ENCODE measurements at places on chromosomes 5 and 9. TPM values are rescaled to one million over a fixed set of nuclear protein-coding genes. Genes with fewer than 3 reads are reported as not detected.
A peak's percentile ranks its signal among the peaks of the same experiment; 100 is the strongest.

DNA sequence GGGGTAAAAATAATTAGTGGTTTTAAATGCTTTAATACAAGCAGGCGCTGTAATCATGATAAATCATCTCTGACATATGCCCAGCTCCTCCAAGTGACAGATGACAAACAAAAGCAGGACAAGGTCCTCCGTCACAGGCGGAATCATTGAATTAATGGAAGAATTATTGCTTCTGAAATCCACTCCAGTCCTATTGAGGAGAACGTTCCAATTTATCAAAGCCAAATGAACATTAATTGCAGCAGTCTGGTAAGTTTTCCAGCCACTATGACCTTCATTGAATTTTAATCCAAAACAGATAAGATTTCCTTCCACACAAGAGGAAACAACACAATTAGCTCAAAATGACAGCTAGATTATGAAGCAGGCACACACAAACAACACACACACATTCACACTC, 136.8 kb downstream of the ASTN2 start:
- H3K4me1 ChIP-seq, result no peaks in the 10 kb centered on the region

GRCh38 chr9:98367371-98367900, 112.0 kb upstream of the TBC1D2 start:
- no peak overlapping the region for H3K27ac ChIP-seq
- peaks cover 6% of the 10 kb centered on the region for H3K27me3 ChIP-seq
- no peak for DNase-seq
- H3K4me3 ChIP-seq, result no peak overlapping the region

The CARTPT gene
- polyA plus RNA-seq, result not detected

DNA sequence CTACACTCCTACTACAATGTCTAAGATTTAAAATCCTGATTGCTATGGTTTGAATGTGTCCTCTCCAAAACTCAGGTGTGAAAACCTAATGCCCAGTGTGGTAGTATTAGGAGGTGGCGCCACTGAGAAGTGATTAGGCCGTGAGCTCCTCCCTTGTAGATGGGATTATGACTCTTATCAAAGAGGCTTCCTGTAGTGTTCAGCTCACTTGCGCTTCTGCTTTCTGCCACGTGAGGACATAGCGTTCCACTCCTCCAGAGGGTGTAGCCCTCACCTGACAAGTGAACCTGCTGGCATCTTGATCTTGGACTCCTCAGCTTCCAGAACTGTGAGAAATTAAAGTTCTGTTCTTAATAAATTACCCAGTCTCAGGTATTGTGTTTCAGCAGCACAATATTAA, 33.0 kb upstream of the WHRN start:
- H3K4me3 ChIP-seq, result no peak overlapping the region
- no peaks in the 10 kb centered on the region for H3K27me3 ChIP-seq
- no peaks in the 10 kb centered on the region for H3K36me3 ChIP-seq
- no peak for DNase-seq

DNA sequence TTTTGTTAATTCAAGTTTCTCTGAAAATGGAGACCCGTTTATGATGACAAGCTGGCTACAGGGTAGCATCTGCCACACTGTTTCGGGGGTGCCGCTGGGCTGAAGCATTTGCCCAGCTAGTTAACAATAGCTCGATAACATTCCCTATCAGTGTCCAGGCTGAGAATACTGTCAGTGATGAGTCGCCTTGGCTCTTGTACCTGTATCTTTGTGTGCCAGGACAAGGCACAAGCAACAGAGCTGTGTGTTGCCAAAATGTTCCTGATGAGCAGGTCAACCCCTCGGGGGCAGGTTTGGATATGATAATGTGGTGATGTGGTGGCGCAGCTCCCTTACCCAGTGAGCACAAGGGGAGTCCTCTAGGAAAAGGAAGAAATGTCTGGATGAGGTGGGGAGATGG, 7.0 kb downstream of the TGFBI start:
- H3K4me3 ChIP-seq, result no peak overlapping the region
- peaks cover 21% of the 10 kb centered on the region for H3K36me3 ChIP-seq
- H3K27me3 ChIP-seq, result no peaks in the 10 kb centered on the region
- H3K4me1 ChIP-seq, result peaks cover 70% of the 10 kb centered on the region
- no peak overlapping the region for H3K27ac ChIP-seq

DNA sequence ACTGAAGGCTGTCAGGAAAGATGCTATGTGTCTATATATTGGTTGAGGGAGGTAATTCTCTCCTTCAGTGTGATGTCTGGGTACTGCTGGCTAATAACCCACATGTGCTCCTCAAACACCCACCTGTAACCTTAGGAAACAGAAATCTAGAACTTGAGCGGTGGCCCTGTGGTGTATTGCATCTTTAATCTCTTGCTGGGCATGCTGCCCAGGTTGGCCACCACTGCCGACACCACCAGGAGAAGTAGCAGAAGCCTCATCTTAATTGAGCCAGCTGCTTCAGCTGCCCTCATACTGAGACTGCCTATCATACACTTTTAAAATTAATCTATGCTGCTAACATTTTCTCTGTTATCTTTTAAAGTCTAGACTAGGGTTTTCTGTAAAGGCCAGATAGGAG, 103.5 kb upstream of the C5orf63 start:
- DNase-seq, result peak; percentile 25
- H3K4me1 ChIP-seq, result no peaks in the 10 kb centered on the region
- H3K4me3 ChIP-seq, result no peak overlapping the region
- no peak overlapping the region for H3K27ac ChIP-seq
- H3K36me3 ChIP-seq, result no peaks in the 10 kb centered on the region

The CCL19 gene
- polyA plus RNA-seq, result not detected

The IFNW1 gene
- not detected for polyA plus RNA-seq

- H3K27ac ChIP-seq, result no peak overlapping the region
- no peak overlapping the region for H3K4me3 ChIP-seq
- DNase-seq, result no peak
- no peaks in the 10 kb centered on the region for H3K4me1 ChIP-seq
- peaks cover 2% of the 10 kb centered on the region for H3K27me3 ChIP-seq
Observed at GRCh38 chr9:135523521-135524129, 2.4 kb downstream of the LCN1 start.

- H3K27ac ChIP-seq, result no peak overlapping the region
- H3K27me3 ChIP-seq, result no peaks in the 10 kb centered on the region
- peaks cover 10% of the 10 kb centered on the region for H3K36me3 ChIP-seq
- no peak for DNase-seq
- H3K4me1 ChIP-seq, result no peaks in the 10 kb centered on the region
Observed at GRCh38 chr5:64742821-64743220, 25.7 kb downstream of the SREK1IP1 start.

The INSL6 gene
- 0.20 TPM for polyA plus RNA-seq

The ADAMTS12 gene
- 22.8 TPM for polyA plus RNA-seq

The POMT1 gene
- 21.7 TPM for polyA plus RNA-seq

DNA sequence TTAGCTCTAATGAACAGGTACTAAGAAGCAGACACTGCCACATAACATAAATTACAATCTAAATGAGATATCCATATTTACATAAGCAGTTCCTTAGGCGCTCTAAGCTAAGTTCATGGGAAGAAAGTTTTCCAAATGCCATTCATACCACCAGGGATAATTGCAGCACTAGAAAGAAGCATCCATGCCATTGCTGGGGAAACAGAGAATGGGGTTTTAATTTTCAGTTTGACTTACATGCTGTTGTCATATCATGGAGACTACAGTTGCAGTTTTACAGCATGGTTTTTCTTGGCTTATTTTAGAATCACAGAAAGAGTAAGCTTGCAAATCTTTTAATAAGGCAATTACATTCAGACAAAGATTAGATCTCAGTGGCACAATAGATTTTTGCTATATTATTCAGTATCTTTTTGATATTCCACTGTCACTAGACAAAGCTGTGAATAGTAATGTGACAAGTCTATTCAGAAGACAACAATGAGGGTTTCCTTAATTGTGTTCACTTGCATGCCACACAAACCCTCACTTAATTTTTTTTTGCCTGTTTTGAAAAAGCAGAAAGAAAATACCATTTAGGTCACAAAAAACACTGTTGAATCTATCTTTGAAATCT, 108.4 kb upstream of the ELAVL2 start:
- no peaks in the 10 kb centered on the region for H3K27me3 ChIP-seq
- H3K4me1 ChIP-seq, result no peaks in the 10 kb centered on the region
- no peak for DNase-seq
- no peaks in the 10 kb centered on the region for H3K36me3 ChIP-seq

DNA sequence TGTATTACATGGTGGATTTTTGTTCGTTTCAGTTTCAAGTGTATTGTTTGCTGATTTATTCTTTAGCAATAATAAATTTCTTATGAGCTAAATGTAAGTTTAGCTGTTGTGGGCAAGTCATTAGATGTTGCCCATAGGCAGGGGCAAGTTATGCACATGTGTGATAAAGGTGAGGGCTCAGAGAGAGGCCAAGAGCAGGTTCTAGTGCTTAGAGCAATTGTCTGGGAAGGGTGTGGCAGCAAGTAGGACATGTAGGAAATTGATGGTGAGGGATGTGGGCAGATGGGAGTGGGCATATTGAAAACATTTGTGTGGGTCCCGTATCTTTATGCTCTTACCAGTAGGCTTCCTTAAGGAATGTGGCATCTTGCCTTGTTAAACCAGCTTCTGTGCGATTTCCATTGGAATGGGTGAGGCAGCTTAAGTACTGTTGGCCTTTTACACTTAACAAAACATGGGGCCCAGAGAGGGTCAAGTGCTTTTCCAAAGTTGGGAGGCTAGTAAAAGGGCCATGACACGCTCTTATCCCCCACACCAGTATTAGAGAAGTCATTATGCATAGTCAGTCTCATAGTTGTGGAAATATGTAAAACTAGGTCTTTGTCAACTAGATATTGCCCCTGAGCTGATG, 60.6 kb downstream of the KDM4C start:
- no peaks in the 10 kb centered on the region for H3K27me3 ChIP-seq
- DNase-seq, result no peak
- H3K4me3 ChIP-seq, result no peak overlapping the region
- no peak overlapping the region for H3K27ac ChIP-seq

The SNCAIP gene
- polyA plus RNA-seq, result 11.8 TPM

GRCh38 chr5:58294598-58295305, 165.1 kb downstream of the PLK2 start:
- peak overlapping the region; percentile 57 for H3K27ac ChIP-seq
- H3K27me3 ChIP-seq, result no peaks in the 10 kb centered on the region
- H3K36me3 ChIP-seq, result no peaks in the 10 kb centered on the region
- H3K4me1 ChIP-seq, result no peaks in the 10 kb centered on the region

DNA sequence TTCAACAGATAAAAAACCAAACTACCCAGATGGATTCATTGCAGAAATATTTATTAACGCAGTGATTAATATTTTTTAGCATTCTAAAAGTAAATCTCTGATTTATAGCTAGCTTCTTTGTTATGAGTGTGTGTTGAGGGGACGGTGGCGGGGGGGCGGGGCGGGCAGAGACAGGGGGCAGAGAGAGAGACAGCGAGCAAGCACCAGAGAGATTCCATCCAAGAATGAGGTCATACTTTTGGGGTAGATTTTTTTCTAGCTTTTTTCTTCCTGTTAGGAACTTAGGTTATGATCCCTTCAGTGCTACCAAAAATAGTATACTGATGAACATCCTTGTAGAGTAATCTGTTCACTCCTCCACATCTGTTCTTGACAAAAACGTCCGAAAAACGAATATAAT, 500 bp upstream of the ZNF883 start:
- H3K4me3 ChIP-seq, result peak overlapping the region; percentile 50
- peak; percentile 1 for DNase-seq
- H3K36me3 ChIP-seq, result no peaks in the 10 kb centered on the region
- peaks cover 2% of the 10 kb centered on the region for H3K4me1 ChIP-seq
- H3K27me3 ChIP-seq, result no peaks in the 10 kb centered on the region

The DNAJC21 gene
- 48.9 TPM for polyA plus RNA-seq

DNA sequence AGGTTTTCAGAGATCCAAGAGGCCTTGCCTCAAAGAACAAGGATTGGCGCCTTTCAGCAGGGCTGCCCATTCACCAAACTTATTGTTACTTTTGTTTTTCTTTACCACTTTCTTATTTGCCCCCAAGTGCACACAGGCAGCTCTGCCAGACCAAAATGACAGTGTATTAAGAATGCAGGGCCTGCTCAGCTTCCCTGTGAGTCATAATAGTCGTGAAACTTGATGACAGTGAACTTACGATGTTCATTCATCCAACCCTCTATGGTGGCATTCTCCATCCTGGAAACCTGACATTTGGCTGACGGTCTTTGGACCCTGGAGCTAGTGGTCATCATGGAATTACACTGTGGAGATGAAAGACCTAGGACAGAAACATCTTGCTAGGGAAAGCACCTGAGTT, 44.3 kb downstream of the UBE2QL1 start:
- H3K27ac ChIP-seq, result no peak overlapping the region
- no peak for DNase-seq
- no peaks in the 10 kb centered on the region for H3K4me1 ChIP-seq

- no peak for DNase-seq
- H3K4me3 ChIP-seq, result no peak overlapping the region
- H3K4me1 ChIP-seq, result no peaks in the 10 kb centered on the region
Observed at GRCh38 chr5:102809033-102809432, 53.9 kb downstream of the PAM start.

The CDX1 gene
- 0.32 TPM for polyA plus RNA-seq

The ITGA2 gene
- polyA plus RNA-seq, result 7.2 TPM

- no peaks in the 10 kb centered on the region for H3K36me3 ChIP-seq
- DNase-seq, result no peak
- H3K27me3 ChIP-seq, result no peaks in the 10 kb centered on the region
- H3K4me3 ChIP-seq, result no peak overlapping the region
Observed at GRCh38 chr9:78595200-78595945, 298.4 kb downstream of the PSAT1 start.

- peaks cover 3% of the 10 kb centered on the region for H3K27me3 ChIP-seq
- no peak overlapping the region for H3K27ac ChIP-seq
- no peak overlapping the region for H3K4me3 ChIP-seq
- H3K4me1 ChIP-seq, result peaks cover 52% of the 10 kb centered on the region
- DNase-seq, result no peak
Observed at GRCh38 chr9:114261026-114261425, 61.9 kb upstream of the ORM1 start.

- H3K4me1 ChIP-seq, result peaks cover 13% of the 10 kb centered on the region
- no peak overlapping the region for H3K4me3 ChIP-seq
- H3K27ac ChIP-seq, result no peak overlapping the region
- H3K27me3 ChIP-seq, result no peaks in the 10 kb centered on the region
Observed at GRCh38 chr9:99039505-99040182, 65.3 kb upstream of the TGFBR1 start.

The FGF10 gene
- polyA plus RNA-seq, result 12.1 TPM

The PCDHA1 gene
- not detected for polyA plus RNA-seq

The PURA gene
- polyA plus RNA-seq, result 5.9 TPM

- no peak for DNase-seq
- no peak overlapping the region for H3K27ac ChIP-seq
- H3K4me3 ChIP-seq, result no peak overlapping the region
- H3K27me3 ChIP-seq, result peaks cover 2% of the 10 kb centered on the region
- peaks cover 9% of the 10 kb centered on the region for H3K4me1 ChIP-seq
Observed at GRCh38 chr9:108552459-108553040, 303.2 kb downstream of the ACTL7B start.

The PRDM9 gene
- polyA plus RNA-seq, result 0.04 TPM

Data from muscle of leg (tissue), 16 donors.